ENCODE measurements at places on chromosomes 2 and 18.

DNA sequence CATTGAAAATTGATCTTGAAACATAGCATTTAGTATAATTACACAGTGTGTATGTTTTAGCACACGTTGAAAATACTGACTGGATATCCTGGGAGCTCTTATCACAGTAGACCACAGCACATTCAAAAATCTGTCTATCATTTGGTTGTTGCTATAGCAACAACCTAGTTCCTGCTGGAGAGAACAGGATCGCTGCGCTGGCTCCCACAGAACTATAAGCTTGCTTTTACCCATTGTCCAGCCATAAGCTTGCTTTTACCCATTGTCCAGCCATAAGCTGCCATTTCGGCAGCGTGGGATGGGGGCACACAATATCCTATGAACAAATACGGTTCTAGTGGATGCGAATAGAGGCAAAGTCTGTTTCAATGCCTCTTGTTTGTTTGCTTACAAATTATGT, 70.4 kb upstream of the ST6GAL2 start:
- DNase-seq: no peak

- no peak for DNase-seq
Observed at GRCh38 chr2:109080757-109081156, 48.2 kb upstream of the SH3RF3 start.

DNA sequence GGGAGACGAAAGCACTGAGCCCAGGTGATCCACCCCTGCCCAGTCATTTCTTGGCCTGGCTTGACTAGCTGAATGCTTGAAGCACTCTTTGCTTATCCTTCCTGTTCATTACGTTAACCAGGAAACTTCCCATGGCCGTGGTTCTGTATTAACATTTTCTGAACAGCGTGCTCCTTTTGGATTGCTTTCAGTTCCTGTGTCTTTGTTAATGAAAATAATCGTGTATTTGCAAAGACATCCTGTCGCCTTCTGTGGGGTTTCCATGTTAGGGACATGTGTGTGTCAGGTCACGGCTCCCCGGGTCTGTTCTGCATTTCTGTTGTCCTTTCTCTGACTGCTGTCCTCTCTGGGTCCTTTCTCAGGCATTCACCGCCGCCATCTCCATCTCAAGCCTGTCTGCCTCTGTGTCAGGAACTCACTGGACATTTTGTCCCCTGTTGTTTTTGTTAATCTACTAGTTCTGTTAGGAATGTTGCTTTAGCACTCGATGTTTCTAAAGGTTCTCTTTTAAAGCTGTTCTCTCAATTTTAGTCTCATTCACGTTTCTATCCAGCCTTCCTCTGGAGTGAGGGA, 434.1 kb upstream of the HS6ST1 start:
- no peak for DNase-seq

DNA sequence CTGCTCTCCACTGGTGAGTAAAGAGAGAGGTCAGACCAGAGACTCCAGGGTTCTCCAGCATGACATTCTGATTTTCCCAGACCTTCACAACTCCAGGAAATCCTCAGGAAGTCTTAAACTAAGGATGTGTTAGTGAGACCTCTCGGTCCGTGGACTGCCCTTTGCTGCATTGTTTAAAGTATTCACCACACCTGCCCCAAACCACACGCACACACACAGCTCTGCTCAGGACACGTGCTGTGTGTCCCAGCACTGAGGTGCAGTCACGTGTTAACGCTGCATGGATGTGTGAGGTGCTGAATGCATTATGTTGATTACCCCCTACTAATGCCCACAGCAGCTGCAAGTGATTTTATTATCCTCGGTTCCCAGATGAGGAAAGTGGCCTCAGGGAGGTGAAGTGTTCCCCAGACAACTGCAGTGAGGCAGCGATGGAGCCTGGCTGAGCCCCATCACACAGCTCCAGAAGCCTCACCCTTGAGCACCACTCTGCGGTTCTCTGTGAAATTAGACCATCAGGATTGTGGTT, 68.4 kb downstream of the TRAPPC12 start:
- no peak for DNase-seq

DNA sequence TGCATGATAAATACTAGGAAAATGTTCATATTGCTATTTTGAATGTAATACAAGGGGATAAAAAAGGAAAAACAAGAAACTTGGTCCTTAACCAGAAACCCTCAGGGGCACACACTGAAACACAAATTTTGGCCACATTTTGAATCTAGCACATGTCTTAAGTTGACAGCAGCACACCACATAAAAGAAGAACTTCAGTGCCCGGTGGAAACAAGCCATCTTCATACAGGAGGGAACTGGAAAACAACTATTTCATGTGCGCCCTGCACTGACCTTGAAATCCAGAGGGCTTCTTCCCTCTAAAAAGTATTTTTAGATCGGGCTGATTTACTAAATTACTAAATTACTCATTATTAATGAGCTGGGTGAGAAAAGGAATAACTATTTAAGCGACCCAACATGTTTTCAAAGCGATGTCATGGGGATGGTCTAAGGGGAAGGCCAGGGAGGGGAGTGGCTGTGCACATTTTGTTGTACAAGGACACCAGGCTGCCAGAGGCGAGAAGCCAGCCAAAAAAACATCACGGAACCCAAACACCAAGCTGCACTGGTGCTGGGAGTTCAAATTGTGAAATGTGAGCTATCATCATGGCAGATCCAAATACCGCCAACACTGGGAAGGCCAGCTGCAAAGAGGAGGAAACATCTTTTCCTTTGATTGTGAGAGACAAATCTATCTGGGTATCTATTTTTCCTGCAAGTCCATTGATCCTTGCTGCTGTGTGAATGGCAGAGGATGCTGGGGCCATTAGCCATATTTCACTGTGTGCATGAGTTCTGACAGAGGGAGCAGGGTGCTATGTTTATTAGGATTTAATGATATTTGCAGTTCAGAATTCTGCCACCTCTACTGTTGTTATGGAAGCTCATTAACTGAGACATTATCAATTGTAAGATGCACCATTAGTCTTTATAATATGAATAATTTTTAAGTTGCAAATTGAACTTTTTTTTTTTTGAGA, 150.7 kb upstream of the LMAN1 start:
- DNase-seq: no peak
